HepG2 (cell line): ENCODE measurements at places on chromosomes 6 and 20.
A peak's percentile ranks its signal among the peaks of the same experiment; 100 is the strongest.

DNA sequence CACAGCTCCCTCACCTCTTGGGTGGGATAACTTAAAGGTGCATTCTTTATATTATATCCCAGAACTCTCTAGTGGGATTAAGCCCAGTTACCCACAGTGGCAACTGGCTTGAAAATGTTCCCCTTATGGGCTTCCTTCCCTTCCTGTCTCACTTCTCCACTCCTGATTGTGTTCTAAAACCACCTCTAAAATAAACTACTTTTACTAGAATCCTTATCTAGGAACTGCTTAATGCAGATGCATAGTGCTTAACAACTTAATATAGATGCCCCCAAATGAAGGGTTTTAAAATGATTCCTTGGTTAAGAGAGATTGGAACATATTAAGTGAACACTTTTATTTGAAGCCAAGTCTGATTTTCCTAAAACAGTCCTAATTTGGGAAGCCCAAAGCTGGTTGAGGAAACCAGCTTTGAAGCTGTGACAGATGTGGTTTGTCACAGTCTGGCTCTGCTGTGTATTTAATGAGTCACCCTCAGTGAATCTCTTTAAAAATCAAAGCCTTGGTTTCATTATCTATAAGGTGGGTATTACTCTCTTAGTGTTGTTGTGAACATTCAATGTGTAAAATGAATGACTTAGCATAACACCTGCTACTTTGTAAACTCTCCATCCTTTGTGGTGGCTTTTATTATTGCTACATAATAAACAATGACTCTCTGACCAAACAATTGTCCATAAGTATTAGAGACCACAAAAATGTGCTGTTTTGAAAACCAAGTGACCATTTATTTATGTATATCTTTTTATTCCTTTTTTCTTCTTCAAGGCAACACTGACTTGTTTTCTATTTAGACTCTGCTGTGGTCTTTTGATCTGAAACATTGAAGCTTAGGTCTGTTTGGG, 24.4 kb downstream of the PLCB1 start:
- peak; percentile 90 for DNase-seq

GRCh38 chr6:144849920-144850319, 564.8 kb downstream of the UTRN start:
- no peak for DNase-seq

DNA sequence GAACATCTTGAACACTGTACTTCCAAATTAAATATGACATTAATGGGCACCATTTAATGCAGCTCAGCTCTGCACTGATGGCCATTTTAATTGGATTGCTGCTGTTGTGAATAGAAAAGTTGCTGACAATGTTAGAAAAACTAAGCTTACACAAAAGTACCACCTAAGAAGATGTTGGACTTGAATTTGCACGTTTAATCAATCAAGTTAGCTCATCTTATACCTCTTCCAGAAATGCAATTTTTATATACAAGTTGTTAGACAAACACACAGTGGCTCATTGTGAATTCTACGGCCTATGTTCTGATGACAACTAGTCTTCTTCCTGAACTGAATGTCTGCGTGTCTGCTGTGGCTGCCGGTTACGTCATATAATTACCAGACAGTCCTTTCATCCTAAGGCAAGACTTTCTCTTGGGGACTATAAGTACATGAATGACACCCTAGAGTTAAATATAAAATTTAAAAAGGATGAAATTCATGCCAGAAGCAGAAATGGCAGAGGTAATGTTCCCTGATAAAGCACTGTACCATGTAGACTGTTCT, 330.2 kb downstream of the EPM2A start:
- no peak for DNase-seq

GRCh38 chr6:23282252-23283021, 713.1 kb downstream of the HDGFL1 start:
- no peak for DNase-seq

DNA sequence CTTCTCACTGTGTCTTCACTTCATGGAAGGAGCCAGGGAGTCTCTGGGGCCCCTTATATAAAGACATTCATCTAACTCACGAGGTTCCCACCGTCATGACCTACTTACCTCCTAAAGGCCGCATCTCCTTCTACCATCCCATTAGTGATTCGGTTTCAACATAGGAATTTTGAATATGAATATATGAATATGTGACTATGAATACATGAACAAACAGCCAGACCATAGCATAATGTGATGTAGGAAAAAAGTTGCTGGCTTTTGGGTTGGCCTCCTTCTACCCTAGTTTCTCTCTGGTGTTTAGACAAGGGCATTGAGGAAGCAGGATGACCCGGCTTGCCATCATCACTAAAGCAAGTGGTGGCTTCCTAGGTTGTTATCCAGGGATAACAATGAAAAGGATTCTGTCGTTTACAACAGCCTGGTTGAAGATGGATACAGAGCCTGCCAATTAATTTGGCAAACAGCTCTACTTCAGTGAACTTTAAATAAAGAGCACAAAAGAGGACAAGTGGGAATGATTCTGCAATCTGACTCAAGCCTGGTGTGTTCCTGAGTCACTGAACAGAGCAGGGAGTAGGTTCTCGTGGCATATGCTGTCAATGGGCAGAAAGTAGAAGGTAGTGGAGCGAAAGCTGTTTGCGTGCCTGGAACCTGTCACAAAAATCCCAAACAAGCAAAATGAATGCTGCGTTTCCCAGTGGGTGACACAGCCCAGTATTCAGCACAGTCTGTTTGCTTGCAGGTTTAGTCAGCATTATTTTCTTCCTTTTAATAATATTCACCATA, 44.0 kb upstream of the DOK5 start:
- no peak for DNase-seq

- DNase-seq: no peak
Measured at GRCh38 chr20:64082820-64083377, 1.3 kb downstream of the LKAAEAR1 start.
